ENCODE measurements at places on chromosomes 12 and 14. TPM values are rescaled to one million over a fixed set of nuclear protein-coding genes. Genes with fewer than 3 reads are reported as not detected.

PLA2G1B gene
- not detected for total RNA-seq

DNA sequence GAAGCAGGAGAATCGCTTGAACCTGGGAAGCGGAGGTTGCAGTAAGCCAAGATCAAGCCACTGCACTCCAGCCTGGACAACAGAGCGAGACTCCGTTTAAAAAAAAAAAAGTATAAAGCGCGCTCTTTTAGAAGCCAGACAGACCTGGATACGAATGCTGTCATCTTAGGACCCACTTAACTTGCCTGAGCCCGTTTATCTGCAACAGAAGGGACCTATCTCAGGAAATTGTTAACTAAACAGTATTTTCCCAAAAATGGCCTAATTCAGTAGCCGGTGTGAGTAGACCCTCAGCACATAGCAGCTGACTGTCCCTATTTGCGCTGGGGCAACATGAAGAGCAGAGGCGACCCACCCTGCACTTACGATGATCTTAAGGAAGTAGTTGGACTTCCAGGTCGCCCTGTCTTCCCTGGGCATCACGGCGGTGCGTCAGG lies 529 bp downstream of the RPLP0 start:
- H3K36me3 ChIP-seq, result peaks cover 42% of the 10 kb centered on the region
- peak overlapping the region; percentile 79 for H3K4me3 ChIP-seq
- DNase-seq, result no peak
- peaks cover 12% of the 10 kb centered on the region for H3K4me1 ChIP-seq
- peak overlapping the region; percentile 82 for H3K27ac ChIP-seq
- H3K27me3 ChIP-seq, result no peaks in the 10 kb centered on the region

- no peaks in the 10 kb centered on the region for H3K27me3 ChIP-seq
- no peak overlapping the region for H3K27ac ChIP-seq
- no peak overlapping the region for H3K4me3 ChIP-seq
- no peaks in the 10 kb centered on the region for H3K36me3 ChIP-seq
Measured at GRCh38 chr12:87883806-87884205, 145.4 kb downstream of the C12orf50 start.

DNA sequence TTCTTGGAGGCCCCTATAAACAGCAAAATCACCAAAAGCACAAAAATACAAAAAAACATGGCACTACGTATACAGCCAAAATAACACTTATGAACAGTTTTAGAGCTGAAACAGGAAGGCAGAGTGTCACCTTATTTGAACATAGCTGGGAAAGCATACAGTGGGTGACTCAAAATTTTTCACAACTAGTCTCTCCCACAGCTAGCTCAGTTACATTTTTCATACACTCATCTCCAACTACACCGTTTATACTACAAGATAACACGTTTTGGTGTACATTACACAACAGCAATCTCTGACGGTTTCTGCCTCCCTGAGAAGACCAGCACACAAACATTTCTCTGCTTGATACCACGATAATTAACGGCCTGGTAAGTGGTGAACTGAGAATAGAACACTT lies 2.9 kb downstream of the RAD52 start:
- H3K36me3 ChIP-seq, result peaks cover 24% of the 10 kb centered on the region
- H3K27ac ChIP-seq, result no peak overlapping the region
- DNase-seq, result no peak
- no peaks in the 10 kb centered on the region for H3K27me3 ChIP-seq

- H3K27ac ChIP-seq, result peak overlapping the region; percentile 96
- H3K27me3 ChIP-seq, result no peaks in the 10 kb centered on the region
- peak overlapping the region; percentile 67 for H3K4me3 ChIP-seq
- H3K4me1 ChIP-seq, result peaks cover 20% of the 10 kb centered on the region
- peak; percentile 10 for DNase-seq
- no peaks in the 10 kb centered on the region for H3K36me3 ChIP-seq
Measured at GRCh38 chr12:58919231-58920101, 838 bp downstream of the LRIG3 start.

MDGA2 gene
- total RNA-seq, result not detected

- DNase-seq, result no peak
- no peaks in the 10 kb centered on the region for H3K27me3 ChIP-seq
- H3K27ac ChIP-seq, result no peak overlapping the region
- peaks cover 20% of the 10 kb centered on the region for H3K4me1 ChIP-seq
- H3K4me3 ChIP-seq, result no peak overlapping the region
- no peaks in the 10 kb centered on the region for H3K36me3 ChIP-seq
Measured at GRCh38 chr12:120774169-120774916, 48.7 kb downstream of the ACADS start.

NRIP2 gene
- total RNA-seq, result 2.4 TPM

Measured in heart left ventricle (tissue), 16 donors.